ENCODE measurements at places on chromosomes 12 and 14.

DNA sequence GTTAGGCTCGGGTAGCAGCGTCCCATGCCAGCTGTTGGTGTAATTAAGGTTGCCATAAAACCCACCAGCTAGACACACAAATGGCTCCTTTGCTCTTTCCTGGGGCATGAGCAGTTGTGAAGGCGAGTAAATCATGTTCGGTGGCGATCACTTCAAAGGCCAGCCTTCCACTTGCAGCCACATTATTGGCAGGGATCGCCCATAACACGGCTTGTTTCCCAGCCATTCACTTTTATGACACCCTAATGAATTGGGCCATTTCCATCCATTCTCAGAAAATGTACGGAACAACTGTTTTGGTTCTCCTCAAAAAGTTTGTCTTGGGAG lies 63.4 kb downstream of the BEGAIN start:
- DNase-seq: no peak

DNA sequence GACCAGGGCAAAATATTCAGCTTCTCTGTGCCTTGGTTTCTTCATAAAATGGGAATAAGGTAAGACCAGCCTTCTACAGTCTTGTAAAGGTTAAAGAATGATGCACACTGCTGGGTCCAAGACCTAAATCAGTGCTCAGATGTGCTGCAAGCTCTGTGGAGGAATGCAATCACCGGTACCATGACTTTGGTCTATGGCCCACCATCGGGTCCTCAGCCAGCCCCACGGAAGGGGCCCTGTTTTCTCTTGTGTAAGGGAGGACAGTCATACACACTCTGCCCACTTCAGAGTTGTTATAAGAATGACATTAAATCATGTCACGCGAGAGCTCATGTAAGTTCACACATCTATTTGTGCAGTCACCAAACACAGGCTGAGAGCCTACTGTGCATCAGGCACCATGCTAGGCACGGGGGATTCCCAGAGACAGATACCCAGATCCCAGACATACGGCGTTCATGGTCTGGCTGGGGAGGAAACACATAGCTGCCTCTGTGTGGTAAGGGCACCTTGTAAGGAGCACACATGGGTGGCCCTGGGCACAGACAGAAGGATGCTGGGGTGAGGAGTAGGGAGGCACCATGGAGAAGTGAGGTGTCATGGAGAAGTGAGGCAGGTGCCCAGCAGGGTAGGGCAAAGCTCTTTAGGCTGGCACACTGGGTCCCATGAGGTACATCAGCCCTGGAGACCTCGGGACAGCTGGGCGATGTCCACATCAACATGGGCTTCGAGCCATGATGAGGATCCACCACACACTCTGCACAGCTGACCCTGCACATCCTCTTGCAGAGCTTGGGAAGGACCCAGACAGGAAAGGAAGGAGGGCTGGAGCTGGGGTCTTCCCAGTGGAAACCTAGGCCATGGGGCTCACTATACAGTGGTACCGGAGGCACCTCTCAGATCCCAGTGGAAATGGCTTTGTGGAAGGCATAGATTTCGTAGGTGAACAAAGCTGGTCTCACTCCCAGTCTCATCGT lies 190.4 kb upstream of the DIO3 start:
- DNase-seq: no peak

- DNase-seq: no peak
Observed at GRCh38 chr12:89469361-89469760, 55.2 kb downstream of the GALNT4 start.

DNA sequence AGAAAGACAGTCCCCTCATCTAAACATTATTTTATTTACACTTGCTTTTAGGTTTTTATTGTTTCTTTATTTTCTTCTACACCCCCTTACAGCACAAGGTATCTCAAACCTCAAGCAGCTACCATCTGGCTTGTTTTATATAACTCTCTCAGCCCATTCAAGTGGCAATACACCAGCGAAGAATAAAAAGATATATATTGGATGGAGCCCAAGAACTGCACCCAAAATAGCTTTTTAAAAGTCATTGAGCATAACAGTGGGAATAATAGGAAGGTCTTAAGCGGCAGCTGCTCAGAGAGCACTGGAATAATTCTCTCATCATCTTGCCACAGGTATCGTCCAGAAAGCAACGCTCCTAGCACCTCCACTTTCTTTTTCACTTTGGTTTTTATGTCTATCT lies 322.5 kb downstream of the SYT1 start:
- DNase-seq: no peak

- no peak for DNase-seq
Observed at GRCh38 chr12:13024531-13024916, 19.7 kb upstream of the FAM234B start.

DNA sequence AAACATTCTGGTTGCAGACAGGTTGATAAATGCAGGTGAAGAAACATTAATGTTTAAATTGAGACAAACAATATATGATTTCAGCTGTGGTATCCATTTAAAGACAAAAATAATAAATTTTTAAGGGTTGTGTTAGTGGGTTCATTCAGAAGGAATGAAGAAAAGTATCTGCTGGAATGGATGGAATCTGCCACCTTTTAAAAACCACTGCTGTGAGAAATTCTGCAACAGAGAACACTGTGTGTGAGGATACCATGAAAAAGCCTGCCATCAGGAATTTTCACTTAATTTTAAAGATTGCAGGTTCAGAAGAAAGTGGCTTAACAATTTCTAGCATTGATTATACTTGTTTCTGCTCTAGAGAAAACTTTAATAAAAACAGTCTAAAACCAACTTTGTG lies 184.6 kb upstream of the SOX5 start:
- no peak for DNase-seq

DNA sequence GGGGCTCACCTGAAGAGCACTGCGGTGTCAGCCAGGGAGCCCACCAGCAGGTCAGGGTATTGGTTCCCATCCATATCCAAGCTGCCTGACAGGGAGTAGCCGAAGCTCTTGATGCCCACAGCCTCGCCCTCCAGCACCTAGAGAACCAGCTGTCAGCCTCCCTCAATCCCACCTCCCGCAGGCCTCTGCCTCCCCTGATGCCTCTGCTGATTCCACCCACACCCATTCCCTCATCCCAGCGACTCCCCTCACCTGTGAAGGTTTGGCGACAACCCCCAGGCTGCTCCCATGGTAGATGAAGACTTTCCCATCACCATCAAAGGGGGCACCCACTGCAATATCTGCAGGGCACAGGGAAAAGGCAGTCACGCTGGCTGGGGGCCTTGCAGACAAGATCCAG lies 10.0 kb downstream of the ITGA7 start:
- no peak for DNase-seq

GRCh38 chr12:33437598-33437997 lies 2.0 kb downstream of the SYT10 start:
- no peak for DNase-seq

DNA sequence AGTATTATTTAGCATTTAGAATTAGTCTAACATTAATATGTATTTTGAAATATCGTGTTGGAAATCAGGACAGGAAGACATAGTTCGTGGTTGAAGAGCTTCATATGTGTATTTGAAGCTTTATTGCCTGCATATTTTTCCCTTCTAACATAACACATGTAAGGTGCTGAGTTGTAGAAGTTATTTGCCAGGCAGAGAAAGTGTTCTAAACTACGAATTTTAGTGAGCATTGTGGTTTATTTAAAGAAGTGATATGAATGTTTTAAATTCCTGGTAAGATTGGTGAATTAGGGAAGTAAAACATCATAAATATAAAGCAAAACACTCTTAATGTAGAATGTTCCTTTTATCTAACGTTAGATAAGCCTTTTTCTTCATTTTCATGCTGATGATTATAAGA lies 2.5 kb downstream of the RASSF3 start:
- DNase-seq: no peak

- DNase-seq: no peak
Observed at GRCh38 chr14:69692594-69692993, 74.3 kb upstream of the SRSF5 start.

GRCh38 chr12:1108276-1108675 lies 117.3 kb downstream of the ERC1 start:
- no peak for DNase-seq

GRCh38 chr12:102917026-102917787 lies at the start of gene PAH:
Gene PAH, minus strand, starts transcription at chr12:102917244. Its CDS starts 114 bp downstream, at chr12:102917130.
- DNase-seq: no peak

DNA sequence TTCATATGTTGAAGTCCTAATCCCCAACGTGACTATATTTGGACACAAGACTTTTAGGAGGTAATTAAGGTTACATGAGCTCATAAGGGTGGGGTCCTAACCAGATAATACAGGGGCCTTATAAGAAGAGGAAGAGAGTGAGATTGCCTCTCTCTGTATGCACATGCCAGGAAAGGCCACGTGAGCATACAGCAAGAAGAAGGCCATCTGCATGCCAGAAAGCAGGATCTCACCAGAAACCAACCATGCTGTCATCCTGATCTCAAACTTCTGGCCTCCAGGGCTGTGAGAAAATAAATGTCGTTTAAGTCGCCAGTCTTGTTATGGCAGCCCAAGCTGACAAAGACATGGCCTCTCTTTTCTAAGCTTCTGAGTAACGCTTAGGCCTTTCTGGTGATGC lies 69.0 kb upstream of the GPHB5 start:
- DNase-seq: no peak

- no peak for DNase-seq
Observed at GRCh38 chr12:46788072-46788887, 37.5 kb downstream of the SLC38A4 start.

DNA sequence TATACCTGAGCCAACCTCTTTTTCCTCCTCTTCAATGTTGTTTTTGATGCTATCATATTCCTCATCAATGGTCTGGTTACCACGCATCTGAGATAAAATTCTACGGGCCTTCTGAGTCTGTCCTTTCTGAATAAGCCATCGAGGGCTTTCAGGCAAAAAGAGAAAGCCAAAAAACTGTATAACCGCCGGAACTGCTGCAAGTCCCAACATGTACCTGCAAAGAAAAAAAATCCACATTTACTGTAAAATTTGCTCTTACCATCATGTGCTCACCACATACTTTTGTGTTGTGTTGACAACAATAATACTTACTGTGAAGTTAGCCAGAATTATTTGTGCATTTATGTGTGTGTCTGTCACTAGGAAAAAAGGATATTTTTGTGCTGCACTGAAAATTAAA lies 77.6 kb downstream of the SLC2A13 start:
- DNase-seq: no peak

DNA sequence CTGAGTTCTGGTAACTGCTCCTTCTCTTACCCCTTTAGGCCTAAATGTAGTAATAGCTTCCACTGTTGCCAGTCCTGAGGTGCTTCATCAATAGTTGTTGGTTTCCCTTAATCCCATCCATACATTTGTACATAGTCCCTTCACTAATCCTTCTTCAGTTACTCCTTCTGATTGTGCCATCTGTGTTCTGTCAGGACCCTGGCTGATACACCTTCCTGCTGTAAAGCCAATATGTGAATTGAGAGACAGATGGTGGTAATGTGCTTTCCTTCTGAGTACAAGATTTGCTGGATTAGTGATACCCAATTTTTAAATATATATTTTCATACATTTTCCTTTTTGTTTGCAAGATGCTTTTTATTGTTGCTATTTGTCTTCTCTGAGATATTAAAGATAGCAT lies 66.4 kb downstream of the OTOGL start:
- no peak for DNase-seq

DNA sequence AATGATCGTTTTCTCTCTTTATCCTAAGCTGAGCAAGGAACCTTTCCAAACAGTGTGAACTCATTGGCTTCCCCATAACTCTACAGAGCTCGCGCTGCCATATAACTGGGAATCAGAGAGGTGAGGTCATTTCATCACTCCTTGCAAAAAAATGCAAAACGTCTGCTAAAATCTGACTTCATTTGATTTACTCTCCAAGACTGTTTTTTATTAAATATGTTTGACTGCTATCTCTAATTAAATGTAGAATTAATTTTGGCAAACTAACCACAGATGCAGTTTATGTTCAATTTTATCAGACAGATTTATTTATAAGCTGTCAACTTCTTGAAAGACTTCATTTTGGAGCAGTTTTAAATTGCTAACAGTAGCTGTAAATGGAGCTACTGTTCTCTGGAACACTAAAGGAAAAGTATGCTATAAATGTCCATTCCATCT lies 131.6 kb upstream of the SOX5 start:
- DNase-seq: no peak
